ENCODE measurements at places on chromosomes 5 and 9.

- DNase-seq, result no peak
Observed at GRCh38 chr9:123649909-123650308, 280.0 kb downstream of the DENND1A start.

GRCh38 chr9:131279196-131279862 is 3.0 kb upstream of the FAM78A start:
- DNase-seq, result no peak

GRCh38 chr5:127963233-127963632 is 120.3 kb upstream of the SLC12A2 start:
- DNase-seq, result no peak

GRCh38 chr9:107991581-107991980 is 502.0 kb upstream of the KLF4 start:
- no peak for DNase-seq

DNA sequence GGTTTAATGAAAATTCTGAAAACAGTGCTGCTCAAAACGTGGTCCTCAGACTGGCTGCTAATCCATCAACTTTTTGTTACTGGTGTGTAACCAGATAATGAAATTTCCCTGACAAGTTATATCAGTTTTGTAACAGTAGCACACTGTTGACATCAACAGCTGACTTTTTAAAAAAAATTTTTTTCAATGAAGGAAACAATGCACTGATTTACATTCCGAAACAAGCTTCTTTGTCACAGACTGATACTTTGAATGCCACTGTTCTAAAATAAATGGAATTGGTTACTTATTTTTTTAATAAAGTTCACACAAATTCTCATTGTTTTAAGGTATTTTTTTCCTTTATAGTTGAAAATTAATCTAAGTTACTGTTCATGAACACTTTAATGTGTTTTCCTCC is 169.1 kb downstream of the NIPBL start:
- no peak for DNase-seq

- no peak for DNase-seq
Observed at GRCh38 chr5:126384985-126385384, 38.2 kb upstream of the GRAMD2B start.

DNA sequence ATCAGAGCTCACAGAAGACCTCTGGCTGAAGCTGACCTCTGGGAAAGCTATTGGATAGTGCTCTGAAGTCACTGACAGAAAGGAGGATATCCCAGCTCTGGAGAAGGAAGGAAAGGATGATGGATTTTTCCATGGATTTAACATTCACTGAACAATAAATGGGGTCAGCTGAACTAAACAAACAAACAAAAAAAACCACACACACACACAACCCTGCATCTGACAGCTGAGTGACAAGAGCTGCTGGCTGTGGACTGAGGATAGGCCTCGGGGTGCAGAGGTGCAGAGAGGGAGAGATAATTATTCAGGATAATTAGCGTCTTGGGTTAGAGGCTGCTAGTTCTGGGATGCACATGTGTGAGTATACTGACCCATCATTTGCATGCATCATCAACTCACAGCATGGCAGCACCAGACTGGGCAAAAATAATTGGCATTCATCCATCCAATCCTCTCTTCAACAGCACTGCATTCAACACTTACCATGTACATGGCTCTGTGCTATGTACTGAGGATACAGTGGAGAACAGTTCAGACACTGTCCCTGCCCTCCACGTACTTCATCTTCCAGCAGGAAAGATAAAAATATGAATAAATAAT is 131.4 kb upstream of the TRIM32 start:
- no peak for DNase-seq

GRCh38 chr9:104269996-104270963 is 176.2 kb downstream of the SMC2 start:
- no peak for DNase-seq

Data from right lung (tissue), 10 donors.